ENCODE measurements at places on chromosomes 3 and 15.

DNA sequence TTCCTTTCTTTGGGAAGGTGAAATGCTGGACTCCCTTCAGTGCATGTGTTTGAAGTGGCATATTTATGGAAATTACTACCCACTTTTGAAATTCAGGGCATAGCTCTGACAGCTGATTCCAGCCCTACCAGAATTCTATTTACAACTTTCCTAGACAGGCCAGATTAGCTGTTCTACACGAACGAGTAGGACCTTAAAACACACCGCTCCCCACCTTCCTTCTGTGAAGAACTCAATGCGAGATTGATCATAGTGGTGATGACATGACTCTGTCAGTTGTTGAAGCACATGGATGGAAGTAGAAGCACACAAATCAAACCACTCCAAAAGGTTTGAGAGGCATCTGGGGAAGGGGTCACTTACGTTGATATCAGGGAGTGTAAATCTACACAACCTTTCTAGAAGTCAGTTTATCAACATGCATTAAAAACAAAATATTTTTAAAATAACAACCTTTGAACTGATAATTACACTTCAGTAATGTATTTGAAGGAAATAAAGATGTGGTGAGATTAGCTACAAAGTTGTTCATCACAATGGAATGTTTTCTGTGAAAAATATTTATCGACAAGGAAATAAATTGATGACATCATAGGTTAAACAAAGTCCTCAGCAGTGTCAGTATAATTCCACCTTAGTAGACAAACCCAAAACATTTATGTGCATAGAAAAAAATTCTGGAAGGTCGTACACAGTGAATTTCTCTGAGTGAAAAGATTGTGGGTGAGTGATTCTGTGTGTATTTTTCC, 29.8 kb downstream of the RARB start:
- DNase-seq = no peak

DNA sequence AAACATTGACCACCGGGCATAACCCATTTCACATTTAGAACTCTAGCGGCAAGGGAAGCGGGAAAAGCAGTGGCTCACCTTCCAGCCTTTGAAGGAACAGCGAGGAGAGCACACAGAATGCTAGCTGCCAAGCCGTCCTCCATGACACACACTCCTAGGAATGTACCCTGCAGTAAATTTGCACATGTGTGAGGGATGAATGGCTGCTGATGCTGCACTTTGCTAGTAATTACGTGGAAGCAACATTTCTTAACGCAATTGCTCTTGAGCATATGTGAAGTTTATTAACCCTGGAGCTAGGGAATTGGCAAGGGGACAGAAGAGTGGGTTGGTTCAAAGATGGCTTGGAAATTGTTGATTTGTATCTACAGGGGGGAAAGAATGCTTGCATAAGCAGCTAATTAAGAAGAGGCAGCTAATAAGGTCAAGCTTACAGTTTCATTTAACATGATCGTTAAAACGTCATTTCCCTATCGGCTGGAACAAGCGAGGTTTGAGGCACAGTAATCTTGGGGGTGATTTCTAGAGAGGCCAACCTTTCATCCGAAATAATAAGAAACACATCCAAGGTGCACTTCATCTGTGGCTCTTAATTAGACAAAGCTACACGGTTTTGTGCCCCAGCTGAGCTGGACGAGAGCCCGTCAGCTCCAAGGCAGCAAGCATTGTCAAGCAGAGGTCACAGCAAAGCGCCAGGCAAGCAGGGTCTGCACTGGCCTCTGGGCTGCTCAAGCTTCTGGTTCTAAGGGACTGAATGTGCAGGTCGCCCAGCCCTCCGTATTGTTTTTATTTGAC, 123.4 kb downstream of the CHSY1 start:
- peak; percentile 84 for DNase-seq

DNA sequence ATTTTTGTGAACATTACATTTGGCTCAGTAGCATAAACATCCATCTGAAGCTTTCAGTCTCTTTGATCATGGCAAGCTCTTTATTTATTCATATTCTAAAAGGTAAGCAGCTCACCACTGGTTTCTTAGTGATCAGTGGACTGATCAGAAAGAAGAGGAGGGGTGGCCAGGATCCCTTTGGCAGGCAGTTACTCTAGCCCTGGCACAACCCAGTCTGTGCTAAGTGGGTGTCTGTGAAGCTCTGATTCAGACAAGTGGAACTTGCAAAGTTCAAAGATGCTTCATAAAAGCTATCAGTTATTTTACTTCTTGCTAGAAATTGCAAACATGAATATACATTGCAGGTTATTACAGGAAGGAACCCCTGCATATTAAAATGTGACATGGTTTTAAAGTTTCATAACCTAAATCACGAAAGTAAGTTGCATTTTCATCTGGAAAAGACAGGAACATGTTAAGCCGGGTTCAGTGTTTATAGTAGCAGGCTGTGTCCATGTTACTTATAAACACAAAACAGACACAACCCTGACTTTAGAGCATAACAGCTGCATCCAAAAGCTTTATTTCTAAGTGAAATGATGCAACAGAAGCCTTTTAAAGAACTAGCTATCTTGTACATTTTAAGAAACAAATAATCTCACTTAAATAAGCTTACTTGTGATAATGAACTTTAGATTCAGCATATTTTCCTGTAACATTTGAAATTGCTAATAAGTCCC, 785.3 kb downstream of the MCTP2 start:
- DNase-seq = no peak

DNA sequence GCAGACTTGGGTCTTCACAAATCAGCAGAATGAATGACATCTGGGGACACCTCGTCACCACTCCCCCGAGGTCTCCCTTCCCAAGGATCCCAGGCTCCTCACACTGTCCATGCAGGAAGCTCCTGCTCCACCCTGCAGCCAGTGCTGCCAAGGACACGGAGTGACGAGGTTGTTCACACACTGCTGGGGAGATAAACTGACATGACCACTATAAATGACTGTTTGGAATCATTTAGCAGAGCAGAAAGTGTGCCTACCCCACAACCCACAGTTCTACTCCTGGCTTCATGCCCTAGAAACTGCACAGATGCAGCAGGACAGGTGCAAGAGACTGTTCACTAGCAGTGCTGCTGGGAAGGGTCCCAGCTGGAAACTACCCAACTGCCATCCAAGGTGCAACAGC, 19.7 kb upstream of the PRSS50 start:
- DNase-seq = no peak

DNA sequence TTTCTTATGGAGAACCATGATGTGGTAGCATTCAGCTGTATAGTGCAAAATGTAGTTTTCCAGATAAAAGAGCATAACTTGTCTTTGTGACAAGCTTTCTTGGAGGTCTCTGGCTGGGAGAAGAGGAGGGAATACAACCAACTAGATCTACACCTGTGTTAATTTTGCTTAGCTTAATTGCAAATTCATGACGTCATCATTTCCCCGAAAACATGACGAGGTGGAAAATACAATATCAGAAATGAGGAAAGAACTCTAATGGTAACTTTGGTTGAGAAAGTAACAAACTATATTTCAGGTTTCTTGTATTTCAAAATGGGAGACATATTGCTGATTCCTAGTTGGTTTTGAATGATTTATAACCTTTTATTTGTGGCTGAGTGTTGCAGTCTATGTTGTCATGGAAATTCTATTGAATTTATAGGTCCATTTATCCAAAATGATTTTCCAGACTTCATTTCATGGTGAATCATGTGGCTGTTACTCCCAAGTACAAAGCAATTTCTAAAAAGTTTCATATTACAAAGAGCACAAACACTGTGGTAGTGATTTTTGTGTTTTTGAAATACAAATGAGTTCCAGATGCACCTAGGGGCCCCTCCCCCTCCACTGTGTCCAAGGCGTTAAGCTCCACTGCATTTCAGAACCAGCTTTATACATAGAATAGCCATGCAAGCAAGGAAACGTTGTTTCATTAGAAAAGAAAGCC, 307.2 kb downstream of the FEZF2 start:
- no peak for DNase-seq

GRCh38 chr3:35654476-35654875, 15.2 kb downstream of the ARPP21 start:
- DNase-seq = no peak

GRCh38 chr3:12947504-12948369, 106.4 kb upstream of the RPL32 start:
- peak; percentile 68 for DNase-seq

DNA sequence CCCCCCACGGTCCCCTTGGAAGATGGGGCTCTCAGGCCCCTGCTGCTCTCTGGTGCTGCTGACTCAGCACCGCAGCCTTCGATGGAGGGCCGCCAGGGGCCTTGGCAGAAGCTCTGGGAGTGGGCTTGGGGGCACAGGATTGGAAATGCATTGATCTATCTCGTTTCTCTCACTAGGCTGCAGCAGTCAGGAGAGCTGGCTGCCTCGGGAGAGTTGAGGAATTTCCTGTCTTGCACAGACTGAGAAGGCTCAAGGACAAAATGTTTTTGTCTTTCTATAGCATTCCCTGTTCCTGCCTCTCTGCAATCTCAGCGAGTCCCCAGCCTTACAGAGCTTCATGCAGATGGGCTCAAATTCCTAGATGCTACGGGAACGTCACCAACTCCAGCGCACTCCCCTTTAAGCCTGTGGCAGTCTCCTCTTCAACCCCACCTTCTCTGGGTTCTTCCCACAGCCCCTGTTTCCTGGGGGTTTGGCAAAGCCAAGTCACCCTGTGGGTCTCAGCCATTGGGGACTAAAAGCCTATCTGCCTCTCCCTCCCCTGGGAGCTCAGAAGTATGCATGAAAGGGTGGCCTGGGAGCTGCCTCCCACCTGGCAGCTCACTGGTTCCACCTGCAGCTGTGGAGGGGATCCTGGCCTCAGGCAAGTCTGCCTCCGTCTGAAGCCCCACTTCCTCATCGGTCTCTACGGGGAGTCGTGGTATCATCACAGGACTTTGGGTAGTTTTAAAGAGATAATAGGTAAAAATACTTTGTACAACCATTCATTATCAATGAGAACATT, 127.4 kb upstream of the HACD2 start:
- no peak for DNase-seq

GRCh38 chr3:119531151-119531550, 28.3 kb downstream of the CD80 start:
- no peak for DNase-seq

GRCh38 chr15:88664151-88664778, 25.4 kb downstream of the ISG20 start:
- DNase-seq = no peak

- DNase-seq = no peak
These were observed 34.1 kb downstream of the ATP13A5 start for GRCh38 chr3:193344486-193344885.

DNA sequence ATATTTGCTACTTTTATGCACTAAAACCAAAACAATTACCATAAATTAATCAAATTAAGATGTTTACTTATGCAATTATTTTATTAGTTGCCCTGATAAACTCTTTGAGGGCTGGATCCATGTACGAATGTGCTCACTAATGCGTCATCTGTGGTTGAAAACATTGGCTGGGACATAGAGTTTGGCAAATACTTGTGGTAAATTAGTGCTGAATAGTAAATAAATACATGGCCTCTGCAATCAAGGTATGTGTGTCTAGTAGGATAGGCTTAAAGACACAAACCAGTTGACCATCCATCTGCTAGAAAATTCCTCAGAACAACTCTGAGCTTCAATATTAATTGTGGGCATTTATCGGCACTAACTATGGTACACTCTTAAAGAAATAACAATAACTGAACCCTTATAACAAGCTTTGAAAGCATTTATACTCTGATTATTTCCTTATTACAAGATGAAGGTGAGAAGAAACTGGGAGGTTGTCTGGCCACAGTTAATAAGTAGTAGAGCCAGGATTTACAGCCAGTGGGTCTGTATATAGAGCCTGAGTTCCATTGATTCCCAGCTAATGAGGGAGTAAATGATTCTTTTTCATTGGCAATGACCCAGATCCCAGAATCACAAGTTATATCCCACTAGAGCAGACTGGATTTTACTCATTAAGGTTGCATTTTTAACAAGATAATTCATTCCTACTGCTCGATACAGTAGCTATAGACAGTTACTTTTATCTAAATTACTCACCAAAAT, 169.5 kb upstream of the CNTN6 start:
- no peak for DNase-seq

GRCh38 chr3:186567072-186567921, at the start of gene TBCCD1:
TSS of gene TBCCD1 (minus strand) at chr3:186567339. CDS start at chr3:186564329, 3,010 bp downstream.
- DNase-seq = peak; percentile 88

- no peak for DNase-seq
These were observed 130.9 kb downstream of the PCCB start for GRCh38 chr3:136381051-136381450.

DNA sequence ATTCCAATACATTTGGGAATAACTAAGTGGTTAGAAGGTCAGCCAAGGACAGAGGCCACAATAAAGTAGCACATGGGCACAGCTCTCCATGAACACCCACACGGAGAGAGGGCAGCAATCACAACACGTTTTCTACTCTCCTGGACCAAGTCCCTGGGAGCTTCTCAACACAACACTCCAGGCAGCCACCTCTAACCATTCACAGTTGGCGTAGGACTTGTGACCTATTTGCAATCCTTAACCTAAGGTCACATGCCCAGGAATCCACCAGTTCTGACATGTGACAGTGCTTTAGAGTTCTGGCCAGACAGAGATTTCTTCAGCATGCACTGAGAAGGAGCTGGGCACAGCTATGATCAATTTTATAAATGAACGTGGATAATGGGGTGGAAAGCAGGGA, 280.8 kb downstream of the SHQ1 start:
- DNase-seq = no peak

GRCh38 chr15:84814916-84815315, 2.2 kb upstream of the ALPK3 start:
- no peak for DNase-seq

DNA sequence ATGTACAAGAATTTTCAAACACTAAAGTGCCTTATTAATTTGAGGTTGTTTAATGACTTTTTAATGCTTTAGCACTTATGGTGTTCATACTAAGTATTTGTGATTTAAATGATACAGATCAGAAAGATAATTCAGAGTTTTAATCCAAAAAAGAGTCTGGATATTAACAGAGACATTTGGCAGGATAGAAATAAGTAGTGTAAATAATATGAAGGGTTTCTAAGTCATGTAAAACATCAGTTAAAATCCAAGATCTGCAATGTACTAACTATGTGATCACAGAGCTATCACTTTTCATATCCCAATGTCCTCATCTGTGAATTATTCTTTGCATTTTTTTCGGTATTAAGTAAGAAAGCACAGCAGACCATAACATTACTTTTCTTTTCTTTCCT, 62.9 kb downstream of the CD200 start:
- no peak for DNase-seq

GRCh38 chr3:4746241-4746958, 232.8 kb upstream of the BHLHE40 start:
- DNase-seq = no peak

- peak; percentile 76 for DNase-seq
These were observed 129.3 kb upstream of the IGF1R start for GRCh38 chr15:98518823-98519561.

DNA sequence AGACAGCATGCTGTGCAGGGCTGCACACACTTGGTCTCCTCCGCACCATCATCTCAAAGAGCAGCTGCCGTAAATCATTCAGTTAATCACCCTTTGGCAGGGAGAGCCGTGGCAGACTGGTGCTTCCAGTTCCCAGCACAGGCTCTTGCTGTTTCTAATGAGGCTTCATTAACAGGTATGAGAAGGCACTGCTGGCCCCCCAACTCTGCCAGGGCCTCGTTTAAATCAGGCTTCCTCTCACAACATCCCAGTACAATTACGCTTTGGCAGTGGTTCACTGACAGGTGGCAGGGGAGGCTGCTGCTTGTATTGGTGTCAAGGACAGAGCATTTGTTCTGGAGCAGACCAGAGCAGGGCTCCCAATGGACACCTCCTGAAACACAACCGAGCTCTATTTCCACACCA, 77.1 kb downstream of the BFSP2 start:
- no peak for DNase-seq

Measured in hepatic stellate cell (primary cell).